Fibroblast of skin of right biceps (primary cell): ENCODE measurements at places on chromosomes 1 and 21.

DNA sequence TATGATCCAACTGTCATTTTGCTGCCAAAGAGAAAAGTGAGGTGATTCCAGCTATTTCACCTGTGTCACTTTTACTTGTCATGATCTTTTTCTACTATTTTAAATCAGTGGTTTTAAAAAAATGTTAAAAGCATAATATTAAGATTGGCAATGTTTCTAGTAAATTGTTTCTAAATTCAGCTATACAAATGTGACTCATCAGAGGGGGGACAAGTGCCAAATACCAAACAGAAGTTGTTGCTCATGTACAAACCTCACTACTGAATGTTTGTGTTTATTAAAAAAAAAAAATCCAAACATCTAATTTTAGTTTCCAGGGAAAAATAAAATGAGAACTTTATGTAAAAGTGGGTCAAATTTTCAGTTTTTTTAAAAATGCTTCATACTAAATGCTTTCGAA is 346.2 kb upstream of the SNX7 start:
- peak; percentile 82 for DNase-seq

DNA sequence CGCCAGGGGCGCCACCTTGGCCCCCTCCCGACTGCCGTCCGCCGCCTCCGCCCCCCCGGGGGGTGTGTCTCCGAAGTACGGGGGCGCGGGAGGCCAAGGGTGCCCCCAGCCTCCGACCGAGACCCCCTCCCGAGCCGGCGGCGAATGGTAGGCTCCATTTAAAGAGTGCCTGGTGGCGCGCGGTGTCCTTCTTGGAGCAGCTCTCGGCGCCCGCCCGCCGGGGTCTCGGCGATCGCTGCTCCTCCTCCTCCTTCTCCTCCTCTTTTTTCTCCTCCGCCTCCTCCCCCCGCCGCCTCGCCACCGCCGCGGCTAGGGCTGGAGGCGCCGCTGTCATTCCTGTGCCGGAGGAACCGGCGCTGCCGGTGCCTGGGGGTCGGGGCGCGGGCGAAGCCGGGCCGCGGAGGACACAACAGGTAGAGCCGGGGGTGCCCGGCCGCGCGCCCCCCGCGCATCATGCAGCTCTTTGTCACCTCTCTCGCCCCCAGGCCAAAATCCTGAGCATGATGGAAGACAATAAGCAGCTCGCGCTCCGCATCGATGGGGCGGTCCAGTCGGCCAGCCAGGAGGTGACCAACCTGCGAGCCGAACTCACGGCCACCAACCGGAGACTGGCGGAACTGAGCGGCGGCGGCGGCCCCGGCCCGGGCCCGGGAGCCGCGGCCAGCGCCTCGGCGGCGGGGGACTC is at the start of gene KAZN:
KAZN (plus strand) TSS at position 188 of the 685 bp plus-strand sequence.
- DNase-seq: peak; percentile 32

- peak; percentile 59 for DNase-seq
These were observed 6.6 kb downstream of the ADORA1 start for GRCh38 chr1:203133970-203134725.

DNA sequence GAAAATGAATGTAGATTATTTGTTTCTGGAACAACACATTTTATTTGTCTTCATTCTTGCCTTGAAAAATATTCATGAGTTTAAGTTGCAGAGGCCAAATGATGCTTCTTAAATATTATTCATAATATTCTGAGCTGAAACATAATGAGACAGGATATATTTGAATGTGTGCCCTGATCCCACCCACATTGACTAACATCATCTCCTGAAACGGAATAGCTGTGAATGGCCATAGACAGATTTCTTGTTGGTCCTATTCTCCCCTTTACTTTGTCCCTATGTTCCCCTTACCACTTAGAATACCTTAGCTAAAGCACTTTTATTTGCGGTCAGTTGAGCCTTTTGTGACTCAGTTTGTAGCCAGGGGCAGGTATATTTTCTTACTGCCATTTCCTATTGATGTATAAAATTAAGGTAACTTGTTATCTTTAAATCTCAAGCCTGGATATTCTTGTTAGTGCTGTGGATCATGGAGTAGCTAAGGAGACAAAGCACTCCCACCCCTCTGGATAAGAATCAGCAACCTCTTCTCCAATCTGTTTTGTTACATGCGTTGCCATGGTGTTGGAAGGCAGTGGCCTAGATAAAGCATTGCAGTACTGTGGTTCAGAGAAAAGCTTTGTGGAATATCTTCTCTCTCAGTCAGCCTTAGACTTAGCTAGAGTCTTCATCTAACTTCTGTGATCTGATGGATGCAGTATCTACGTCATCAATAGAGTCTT is 478.5 kb upstream of the DEPDC1 start:
- no peak for DNase-seq

DNA sequence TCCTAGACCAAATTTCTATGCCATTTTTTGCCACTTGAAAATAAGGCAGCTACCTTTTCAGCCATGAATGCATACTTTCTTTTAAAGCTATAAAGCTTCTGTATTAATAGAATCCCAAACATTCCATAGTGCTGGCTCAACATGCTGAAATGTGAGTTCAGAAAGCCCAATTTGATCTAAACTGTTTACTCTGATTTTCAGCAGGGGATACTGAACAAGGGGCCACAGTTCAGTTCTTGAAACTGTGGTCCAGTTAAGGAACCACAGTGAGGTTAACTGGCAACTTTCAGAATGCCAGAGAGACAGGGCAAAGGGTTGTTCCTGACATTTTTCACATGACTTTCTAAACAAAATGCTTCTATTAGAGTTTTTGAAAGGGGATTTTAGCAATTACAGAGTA is 85.7 kb upstream of the COL11A1 start:
- peak; percentile 57 for DNase-seq

GRCh38 chr1:12170263-12170671 is 3.5 kb downstream of the TNFRSF1B start:
- no peak for DNase-seq

- DNase-seq: peak; percentile 44
These were observed 6.2 kb downstream of the AHDC1 start for GRCh38 chr1:27597516-27598294.
